ENCODE measurements at places on chromosomes 1 and 21. TPM values are rescaled to one million over a fixed set of nuclear protein-coding genes. Genes with fewer than 3 reads are reported as not detected.
A peak's percentile ranks its signal among the peaks of the same experiment; 100 is the strongest.

DNA sequence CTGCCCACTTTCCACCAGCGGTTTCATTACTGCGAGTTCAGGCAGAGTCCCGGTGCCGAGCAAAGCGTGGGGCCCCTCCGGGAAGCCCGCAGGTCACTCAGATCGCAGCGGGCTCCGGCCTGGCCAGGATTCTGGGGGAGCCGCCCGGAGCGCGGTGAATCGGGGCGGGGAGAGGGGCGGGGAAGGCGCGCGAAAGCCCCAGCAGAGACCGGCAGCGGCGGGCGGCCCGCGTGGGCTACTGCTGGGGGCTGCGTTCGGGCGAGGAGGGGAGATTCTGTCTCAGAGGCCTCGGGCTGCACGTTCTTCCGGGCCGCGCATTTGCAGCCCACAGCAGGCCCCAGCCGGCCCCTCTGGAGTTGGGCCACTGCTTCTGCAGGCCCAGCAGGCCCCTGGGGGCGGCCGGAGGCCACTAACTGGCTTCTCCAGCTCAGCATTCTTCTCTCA is 64.7 kb downstream of the SCCPDH start:
- H3K27ac ChIP-seq = no peak overlapping the region
- DNase-seq = no peak

DNA sequence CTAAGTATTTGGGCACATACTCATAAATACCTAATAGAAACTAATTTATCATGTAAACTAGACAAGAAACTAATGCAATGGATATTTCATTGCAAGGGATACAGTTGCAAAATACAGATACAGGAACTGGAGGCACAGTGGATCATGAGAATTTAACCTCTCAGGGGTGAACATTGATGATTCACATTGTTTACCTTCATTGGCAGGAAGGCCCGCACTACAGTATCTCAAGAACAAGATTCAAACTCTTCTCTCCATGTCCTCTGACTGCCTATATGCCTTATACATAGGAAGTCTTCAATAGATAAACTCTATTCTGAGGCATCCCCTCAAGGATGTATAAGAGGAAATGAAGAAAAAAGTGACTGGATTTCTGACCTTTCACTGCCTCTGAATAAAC is 18.4 kb upstream of the PTBP2 start:
- no peaks in the 10 kb centered on the region for H3K4me1 ChIP-seq
- H3K27ac ChIP-seq = no peak overlapping the region
- no peak for DNase-seq
- H3K4me3 ChIP-seq = no peak overlapping the region

DNA sequence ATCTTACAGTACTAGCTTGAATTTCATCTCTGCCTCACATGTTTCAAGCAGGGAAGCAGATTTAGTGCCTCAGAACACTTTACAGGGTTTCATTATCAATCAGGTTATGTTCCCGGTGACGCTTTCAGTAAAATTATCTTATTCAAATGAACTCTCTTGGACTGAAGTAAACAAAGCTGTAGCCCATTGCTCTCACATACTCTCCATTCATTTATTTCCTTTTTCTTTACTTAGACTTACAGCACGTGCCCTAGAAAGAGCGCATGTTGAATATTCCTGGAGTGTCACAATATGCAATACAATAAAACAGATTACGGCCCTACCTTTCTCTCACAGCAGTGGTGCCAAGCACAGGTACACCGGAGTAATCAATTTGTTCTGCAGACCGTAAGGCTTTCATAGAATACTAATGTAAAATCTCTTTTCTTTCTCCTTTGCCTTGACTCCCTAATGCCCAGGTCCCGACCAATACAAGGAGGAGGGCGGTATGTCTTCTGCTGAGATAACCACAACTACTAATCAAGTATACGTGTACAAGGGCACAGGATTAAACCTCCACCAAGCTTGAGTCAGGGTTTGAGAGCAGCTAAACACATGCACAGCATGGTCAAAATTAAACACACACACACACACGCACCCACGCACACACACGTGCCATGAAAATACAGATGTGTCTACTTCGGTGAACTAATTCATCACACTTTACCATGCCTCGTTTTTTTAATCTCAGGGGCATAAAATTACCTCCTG is 62.8 kb downstream of the NRIP1 start:
- H3K27me3 ChIP-seq = no peaks in the 10 kb centered on the region
- no peak overlapping the region for H3K4me3 ChIP-seq
- DNase-seq = no peak
- no peaks in the 10 kb centered on the region for H3K36me3 ChIP-seq

GRCh38 chr1:229570305-229570704 is 11.8 kb upstream of the ABCB10 start:
- no peak for DNase-seq
- no peaks in the 10 kb centered on the region for H3K36me3 ChIP-seq
- H3K27me3 ChIP-seq = no peaks in the 10 kb centered on the region
- no peaks in the 10 kb centered on the region for H3K4me1 ChIP-seq

- no peaks in the 10 kb centered on the region for H3K36me3 ChIP-seq
- no peak overlapping the region for H3K27ac ChIP-seq
- no peaks in the 10 kb centered on the region for H3K27me3 ChIP-seq
Measured at GRCh38 chr1:231500666-231501065, 27.8 kb upstream of the TSNAX start.

- H3K4me3 ChIP-seq = no peak overlapping the region
- H3K36me3 ChIP-seq = no peaks in the 10 kb centered on the region
- no peaks in the 10 kb centered on the region for H3K4me1 ChIP-seq
Measured at GRCh38 chr1:9260059-9260766, 25.6 kb downstream of the H6PD start.

GRCh38 chr1:18319099-18319498 is 161.6 kb upstream of the KLHDC7A start:
- H3K27me3 ChIP-seq = peaks cover 4% of the 10 kb centered on the region
- no peaks in the 10 kb centered on the region for H3K4me1 ChIP-seq
- H3K27ac ChIP-seq = no peak overlapping the region
- DNase-seq = no peak
- no peak overlapping the region for H3K4me3 ChIP-seq

DNA sequence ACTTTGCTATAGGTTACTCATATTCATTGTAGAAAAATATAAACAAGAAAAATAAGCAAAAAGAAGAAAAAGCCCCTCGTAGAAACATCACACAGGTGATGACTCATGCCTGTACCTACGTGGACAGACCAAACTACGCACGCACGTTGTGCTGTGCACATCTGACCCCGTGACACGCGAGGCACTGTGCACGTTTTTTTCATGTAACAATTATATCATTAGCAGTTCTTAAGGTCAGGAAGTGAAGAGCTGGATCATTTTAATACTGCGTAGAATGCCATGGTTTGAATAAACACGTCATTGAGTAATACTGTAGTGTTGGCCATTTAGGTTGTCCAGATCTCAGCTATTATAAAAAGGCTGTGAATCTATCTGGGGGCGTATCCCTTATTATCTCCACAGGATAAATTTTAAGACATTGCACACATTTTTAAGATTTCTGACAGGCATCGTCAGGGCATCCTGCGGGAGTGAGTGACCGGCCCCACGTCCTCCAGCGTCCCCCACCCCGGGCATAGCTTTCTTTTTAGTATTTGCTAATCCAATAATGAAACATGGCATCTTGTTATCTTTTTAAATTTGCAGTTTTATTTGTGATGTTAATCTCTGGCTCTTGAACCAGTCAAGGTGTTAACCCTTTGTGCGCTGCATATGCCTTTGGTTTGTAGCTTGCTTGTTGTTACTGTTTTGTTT is 23.4 kb upstream of the ADARB1 start:
- H3K27me3 ChIP-seq = no peaks in the 10 kb centered on the region
- no peak overlapping the region for H3K27ac ChIP-seq
- no peaks in the 10 kb centered on the region for H3K36me3 ChIP-seq
- H3K4me3 ChIP-seq = no peak overlapping the region
- no peak for DNase-seq
- no peaks in the 10 kb centered on the region for H3K4me1 ChIP-seq

DNA sequence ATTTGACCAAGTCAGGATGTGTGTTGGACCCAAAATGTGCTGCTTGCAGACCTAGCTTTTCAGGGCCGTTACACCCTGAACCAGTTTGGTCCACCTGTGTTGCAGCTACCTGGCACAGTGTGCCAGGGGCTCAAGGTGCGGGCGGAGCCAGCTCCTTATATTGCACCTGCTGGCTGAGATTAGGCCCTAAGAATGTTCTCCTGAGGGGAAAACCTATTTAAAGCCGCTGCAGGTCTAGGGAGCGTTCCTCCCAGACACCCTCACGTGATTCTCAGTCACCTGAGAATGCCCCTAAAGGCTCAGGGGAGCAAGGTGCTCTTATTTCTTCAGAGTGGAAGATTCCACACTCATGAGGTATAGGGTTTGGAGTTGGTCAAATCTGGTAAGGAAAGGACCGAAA is 12.0 kb downstream of the GSTM3 start:
- no peaks in the 10 kb centered on the region for H3K27me3 ChIP-seq
- H3K4me3 ChIP-seq = no peak overlapping the region
- no peak overlapping the region for H3K27ac ChIP-seq

GRCh38 chr1:18480315-18481189 is at the start of gene KLHDC7A:
TSS of gene KLHDC7A (plus strand) at chr1:18480930. CDS start at chr1:18480982, 52 bp downstream.
- no peak within 1 kb of the TSS for H3K4me3 ChIP-seq
- H3K36me3 ChIP-seq = no peaks in the 10 kb centered on the region
- H3K27ac ChIP-seq = no peak within 1 kb of the TSS
- H3K27me3 ChIP-seq = no peaks in the 10 kb centered on the region
- H3K4me1 ChIP-seq = no peaks in the 10 kb centered on the region

DNA sequence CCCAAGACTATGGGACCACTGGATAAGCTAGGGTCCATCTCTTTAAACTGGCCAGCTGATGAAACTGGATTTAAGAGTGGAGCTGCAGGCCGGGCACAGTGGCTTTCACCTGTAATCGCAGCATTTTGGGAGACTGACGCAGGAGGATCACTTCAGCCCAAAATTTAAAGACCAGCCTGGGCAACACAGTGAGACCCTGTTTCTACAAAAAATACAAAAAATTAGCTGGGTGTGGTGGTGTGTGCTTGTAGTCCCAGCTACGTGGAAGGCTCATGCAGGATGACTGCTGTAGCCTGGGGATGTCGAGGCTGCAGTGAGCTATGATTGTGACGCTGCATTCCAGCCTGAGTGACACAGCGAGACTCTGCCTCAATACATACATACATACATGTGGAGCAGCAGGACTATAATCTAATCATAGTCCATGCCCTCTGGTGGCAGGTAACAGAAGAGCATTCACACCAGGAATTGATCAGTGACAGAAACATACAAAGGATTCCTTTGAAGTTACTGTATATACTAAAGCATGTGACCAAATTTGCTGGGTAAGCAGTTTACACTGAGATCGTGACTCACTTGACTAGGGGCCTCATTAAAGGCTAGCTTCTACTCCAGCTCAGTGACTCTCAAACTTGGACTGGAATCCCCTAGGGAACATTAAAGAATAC is 101.5 kb upstream of the SLFNL1 start:
- no peak overlapping the region for H3K4me3 ChIP-seq
- no peak overlapping the region for H3K27ac ChIP-seq
- H3K27me3 ChIP-seq = no peaks in the 10 kb centered on the region

GRCh38 chr1:76079475-76080227 is 5.1 kb downstream of the ST6GALNAC3 start:
- no peak for DNase-seq
- H3K36me3 ChIP-seq = no peaks in the 10 kb centered on the region
- peaks cover 3% of the 10 kb centered on the region for H3K4me1 ChIP-seq
- H3K4me3 ChIP-seq = no peak overlapping the region
- no peak overlapping the region for H3K27ac ChIP-seq

GRCh38 chr1:162370721-162371120 is 5.9 kb downstream of the SPATA46 start:
- DNase-seq = no peak
- H3K4me1 ChIP-seq = no peaks in the 10 kb centered on the region
- peaks cover 2% of the 10 kb centered on the region for H3K36me3 ChIP-seq
- H3K27me3 ChIP-seq = no peaks in the 10 kb centered on the region
- no peak overlapping the region for H3K4me3 ChIP-seq

- no peak for DNase-seq
- H3K27ac ChIP-seq = no peak overlapping the region
- H3K27me3 ChIP-seq = 0 out of 2 replicates have a peak, but pooled peaks cover 2% of the 10 kb centered on the region
- H3K4me1 ChIP-seq = no peaks in the 10 kb centered on the region
Measured at GRCh38 chr1:175209493-175209921, 16.9 kb upstream of the KIAA0040 start.

DNA sequence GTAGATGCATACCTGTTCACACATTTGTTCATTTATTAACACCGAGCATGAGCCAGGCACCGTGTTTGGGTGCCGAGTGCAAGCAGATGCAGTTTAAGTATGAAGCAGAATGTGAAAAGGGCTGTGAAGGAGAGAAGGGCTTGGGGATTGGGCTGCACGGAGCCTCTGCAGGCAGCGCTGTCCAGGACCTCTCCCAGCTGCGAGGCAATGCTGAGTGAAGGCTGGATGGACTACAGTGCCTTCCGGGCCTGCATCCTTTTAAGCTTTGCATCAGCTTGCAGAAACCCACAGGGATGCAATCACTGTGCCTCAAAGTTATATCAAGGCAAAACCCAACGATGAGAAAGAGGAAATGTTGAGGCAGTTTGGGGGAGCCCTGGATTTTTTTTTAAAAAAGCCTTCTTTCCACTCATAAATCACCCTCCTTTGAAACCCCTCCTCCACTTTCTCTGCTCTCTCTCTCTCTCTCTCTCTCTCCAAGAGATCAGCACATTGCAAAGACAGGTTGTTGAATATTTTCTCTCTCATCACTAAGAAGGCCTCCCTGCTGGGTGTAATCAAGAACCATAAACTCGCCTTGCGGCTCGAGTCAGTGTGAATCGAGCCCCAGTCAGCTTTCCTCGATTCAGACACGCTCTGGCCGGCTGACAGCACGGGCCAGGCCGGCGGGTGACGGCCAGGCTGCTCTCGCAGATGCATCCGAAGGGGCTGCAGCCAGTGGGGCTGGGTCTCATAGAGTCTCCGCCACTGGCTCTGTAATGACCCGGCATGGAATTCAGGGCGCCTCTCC is 89.2 kb upstream of the POU3F1 start:
- no peak for DNase-seq
- no peak overlapping the region for H3K27ac ChIP-seq
- no peak overlapping the region for H3K4me3 ChIP-seq
- no peaks in the 10 kb centered on the region for H3K36me3 ChIP-seq
- no peaks in the 10 kb centered on the region for H3K27me3 ChIP-seq

- H3K27me3 ChIP-seq = no peaks in the 10 kb centered on the region
- peak overlapping the region; percentile 96 for H3K4me3 ChIP-seq
- DNase-seq = no peak
- H3K27ac ChIP-seq = peak overlapping the region; percentile 96
Measured at GRCh38 chr1:40042341-40042740, 1.8 kb downstream of the CAP1 start.

- H3K36me3 ChIP-seq = no peaks in the 10 kb centered on the region
- no peak overlapping the region for H3K4me3 ChIP-seq
- no peaks in the 10 kb centered on the region for H3K4me1 ChIP-seq
Measured at GRCh38 chr1:226453015-226453704, 45.3 kb upstream of the PARP1 start.

GRCh38 chr1:17632541-17633184 is 93.2 kb downstream of the ARHGEF10L start:
- no peak for DNase-seq
- H3K27ac ChIP-seq = no peak overlapping the region
- no peaks in the 10 kb centered on the region for H3K27me3 ChIP-seq
- H3K36me3 ChIP-seq = no peaks in the 10 kb centered on the region

ETNK2 gene
- 6.7 TPM for total RNA-seq

HPCAL4 gene
- total RNA-seq = 0.21 TPM

HSD11B1 gene
- total RNA-seq = not detected

TNNI3K gene
- not detected for total RNA-seq

PRR9 gene
- total RNA-seq = not detected

NCAM2 gene
- 2.2 TPM for total RNA-seq

All from Panc1 (cell line).